ENCODE measurements at places on chromosomes 1 and 21.

- DNase-seq, result no peak
These were observed 256.4 kb downstream of the FOXD2 start for GRCh38 chr1:47694011-47694890.

DNA sequence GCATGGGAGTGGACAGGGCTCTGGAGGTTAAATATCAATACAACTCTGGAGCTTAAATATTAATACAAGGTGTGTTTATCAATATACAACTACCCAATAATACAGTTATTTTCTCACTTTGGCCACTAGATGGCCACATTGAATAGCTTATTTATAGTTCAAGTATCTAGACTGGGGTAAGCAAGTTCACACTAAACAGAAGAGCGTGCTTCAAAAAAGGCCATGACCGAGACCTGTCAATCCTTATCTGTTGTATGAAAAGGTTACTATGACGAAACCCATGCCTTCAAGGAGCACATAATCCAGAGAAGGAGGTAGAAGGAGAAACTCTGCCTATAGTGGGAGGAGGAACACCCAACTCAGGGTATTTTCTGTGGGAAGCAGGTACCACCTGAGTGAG lies 29.1 kb downstream of the CHML start:
- DNase-seq, result peak; percentile 85

GRCh38 chr1:246629030-246629429 lies 62.8 kb downstream of the CNST start:
- DNase-seq, result no peak

DNA sequence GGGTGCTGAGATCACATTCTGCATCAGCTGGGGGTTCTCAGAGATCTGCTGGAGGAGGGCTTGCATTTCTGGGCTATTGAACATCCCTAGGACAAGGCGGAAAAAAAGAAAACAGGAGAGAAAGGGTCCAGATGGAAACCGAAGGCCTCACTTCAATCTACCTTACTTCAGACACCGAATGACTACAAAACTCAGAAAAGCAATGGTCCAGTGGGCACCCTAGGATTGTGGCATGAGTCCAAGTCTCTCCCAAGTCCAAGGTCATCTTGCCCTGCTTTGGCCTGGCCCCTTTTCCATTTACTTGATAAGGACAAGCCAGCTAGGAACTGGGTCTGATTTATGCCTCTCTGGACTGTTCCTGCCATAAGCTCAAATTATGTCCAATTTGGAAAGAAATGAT lies 10.8 kb downstream of the UBQLN4 start:
- DNase-seq, result no peak

- peak; percentile 84 for DNase-seq
These were observed 100.1 kb upstream of the JUN start for GRCh38 chr1:58883888-58884482.

GRCh38 chr1:235607284-235607683 lies 42.3 kb downstream of the GNG4 start:
- no peak for DNase-seq

DNA sequence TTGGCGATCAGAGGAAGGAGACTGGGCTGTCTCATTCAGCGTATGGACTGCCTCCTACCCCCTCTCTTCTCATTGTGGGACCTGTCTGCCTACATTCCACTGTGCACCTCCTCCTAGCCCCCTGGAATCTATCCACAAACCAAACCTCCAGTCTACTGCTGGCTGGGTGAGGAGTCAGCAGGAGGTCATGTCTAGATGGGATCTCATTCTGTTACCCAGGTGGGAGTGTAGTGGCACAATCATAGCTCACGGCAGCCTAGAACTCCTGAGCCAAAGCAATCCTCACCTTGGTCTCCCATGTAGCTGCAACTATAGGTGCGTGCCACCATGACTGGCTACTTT lies 18.0 kb upstream of the TTC22 start:
- DNase-seq, result no peak

DNA sequence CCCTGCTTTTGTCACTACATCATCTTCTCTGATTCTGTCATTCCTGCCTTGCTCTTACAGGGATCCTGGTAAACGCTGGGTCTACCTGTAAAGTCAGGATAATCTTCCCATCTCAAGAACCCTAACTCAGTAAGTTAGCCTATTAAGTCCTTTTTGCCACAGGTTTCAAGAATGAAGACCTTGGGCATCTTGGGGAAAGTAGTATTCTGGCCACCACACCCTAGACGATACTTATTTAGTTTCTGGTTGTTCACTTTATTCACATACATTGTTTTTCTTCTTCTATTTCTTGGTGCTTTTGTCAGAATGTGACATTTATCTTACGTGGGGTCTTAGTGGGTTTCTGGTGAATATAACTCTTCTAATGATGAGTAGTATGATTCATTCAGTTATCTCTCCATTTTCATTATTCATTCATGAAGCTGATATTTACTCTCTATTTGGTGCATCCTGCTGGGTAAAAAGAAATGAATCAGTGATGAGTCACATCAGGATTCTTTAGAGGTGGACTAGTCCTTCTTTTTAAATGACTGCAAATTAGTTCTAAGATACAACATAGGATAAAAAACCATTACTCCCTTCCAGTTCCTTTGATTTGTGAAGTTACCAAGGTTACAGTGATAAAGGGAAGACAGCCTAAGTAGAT lies 514.4 kb upstream of the B3GALT2 start:
- no peak for DNase-seq

DNA sequence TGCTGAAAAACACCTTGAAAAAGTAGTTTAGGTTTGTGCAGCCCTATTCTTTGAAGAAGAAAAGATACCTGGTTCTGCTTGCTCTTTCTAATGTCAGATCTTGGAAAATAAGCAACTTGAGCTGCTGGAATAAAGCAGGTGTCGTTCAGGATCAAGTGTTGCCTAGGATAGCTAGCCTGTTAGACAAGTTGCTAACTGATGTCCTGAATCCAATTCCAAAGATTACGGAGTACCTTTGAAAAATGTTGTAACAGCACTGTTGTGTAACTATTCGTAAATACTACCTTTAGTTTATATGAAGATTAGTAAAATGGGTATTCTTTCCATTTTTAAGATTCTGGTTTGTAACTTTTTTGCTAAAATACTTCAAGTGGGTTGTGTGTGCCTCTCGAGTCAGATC lies 151.5 kb downstream of the CLEC20A start:
- no peak for DNase-seq

GRCh38 chr1:32250893-32251716 lies at the start of gene LCK:
Gene LCK (plus strand): TSS chr1:32251265. CDS start chr1:32274330, 23,065 bp downstream.
- no peak for DNase-seq

GRCh38 chr1:24540906-24541710 lies 14.8 kb upstream of the NCMAP start:
- DNase-seq, result peak; percentile 16

- DNase-seq, result no peak
These were observed 107.2 kb downstream of the GLIS1 start for GRCh38 chr1:53631622-53632310.

GRCh38 chr1:23745515-23745914 lies 2.2 kb downstream of the ELOA start:
- peak; percentile 71 for DNase-seq

- peak; percentile 59 for DNase-seq
These were observed 26.4 kb upstream of the CLIC6 start for GRCh38 chr21:34642211-34643075.

DNA sequence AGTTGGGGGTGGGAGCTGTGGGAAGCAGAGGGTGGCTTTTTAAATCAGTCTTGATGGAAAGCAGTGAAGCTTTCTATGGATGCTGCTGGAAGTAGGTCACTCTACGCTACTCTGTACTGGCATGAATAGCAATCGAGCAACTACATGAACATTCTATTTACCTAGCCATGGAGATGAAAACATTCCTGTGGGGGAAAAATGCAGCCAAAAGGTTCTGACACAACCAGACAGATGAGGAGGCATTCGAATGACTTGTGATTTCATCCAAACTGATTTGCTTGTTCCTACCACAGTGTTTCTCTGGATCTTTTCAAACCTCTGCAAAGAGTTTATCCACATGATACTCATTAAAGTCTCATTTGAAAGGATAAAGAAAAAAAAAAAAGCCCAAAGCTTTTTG lies 95.0 kb downstream of the ASTN1 start:
- no peak for DNase-seq

DNA sequence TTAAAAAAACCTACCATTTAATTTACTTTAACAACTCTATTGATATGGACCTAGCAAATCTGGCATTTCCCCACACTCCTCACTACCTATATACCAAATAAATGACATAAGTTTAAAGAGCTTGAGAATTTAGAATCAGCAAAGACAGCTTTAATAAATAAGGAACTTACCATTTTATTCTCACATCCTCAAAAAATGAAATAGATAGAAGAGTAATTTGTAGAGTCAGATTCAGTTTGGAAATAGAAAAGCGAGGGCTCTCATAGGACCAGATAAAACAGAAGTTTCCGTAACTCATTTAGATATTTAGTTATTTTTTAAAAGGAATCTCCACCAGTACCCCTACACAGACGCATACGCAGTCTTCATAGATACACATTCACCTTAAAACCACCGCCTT lies 117.9 kb downstream of the RGS2 start:
- no peak for DNase-seq

DNA sequence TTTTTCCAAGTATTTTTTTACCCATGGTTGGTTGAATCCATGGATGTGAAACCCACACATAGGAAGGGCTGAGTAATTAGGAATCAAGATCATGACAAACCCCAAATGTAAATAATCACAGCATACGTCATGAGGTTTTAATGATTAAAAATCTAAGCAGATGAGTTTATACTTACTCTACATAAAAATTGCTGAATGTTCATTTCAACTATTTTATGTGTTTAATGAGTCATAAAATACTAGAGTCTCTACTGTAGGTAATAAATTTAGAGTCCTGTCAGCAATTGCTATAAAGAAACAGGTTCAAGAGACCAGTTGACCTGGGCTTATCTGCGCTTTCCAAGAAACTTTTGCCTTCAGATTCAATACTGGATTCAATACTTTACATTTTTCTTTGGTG lies 18.2 kb downstream of the CTH start:
- no peak for DNase-seq

- DNase-seq, result no peak
These were observed 1.0 kb downstream of the NTMT2 start for GRCh38 chr1:170146720-170147263.

- peak; percentile 23 for DNase-seq
These were observed 107.4 kb upstream of the KIAA1614 start for GRCh38 chr1:180805316-180805715.

DNA sequence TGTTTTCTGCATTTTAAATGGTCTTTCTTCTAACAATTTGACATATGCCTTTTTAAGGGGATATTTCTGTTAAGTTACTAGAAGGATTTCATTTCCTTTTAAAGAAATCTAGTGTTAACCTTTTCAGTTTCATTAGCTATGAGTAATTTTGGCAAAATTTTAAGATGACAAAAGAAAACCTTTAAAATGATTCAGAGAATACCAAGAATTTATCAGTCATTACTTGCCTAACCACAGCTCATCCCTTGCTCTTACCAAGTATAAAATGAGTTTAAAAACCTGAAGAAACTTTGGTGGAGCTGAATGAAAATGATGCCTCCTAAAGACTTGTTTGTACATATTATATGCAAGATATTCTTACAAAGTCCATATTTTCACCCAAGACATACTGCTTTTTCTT lies 101.7 kb downstream of the NEK7 start:
- no peak for DNase-seq

GRCh38 chr1:34140011-34140676 lies 24.9 kb downstream of the CSMD2 start:
- DNase-seq, result no peak

DNA sequence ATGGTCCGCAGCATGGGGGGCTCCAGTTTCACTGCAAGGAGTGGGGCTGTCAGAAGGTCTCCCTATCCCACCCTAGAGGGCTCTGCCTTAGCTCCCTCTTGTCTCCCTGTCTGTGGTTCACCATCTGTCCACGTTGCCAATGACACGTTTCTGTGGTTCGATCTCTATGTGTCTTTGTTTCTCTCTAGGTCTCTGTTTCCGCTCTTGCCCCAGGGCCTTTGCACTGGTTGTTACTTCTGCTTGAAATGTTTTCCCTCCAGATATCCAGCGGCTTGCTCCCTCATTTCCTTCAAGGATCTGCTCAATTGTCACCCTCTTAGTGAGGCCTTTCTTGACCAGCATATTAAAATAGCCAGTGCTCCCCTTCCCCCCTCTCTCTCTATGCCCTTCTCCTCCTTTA lies 8.5 kb upstream of the MRPS15 start:
- DNase-seq, result no peak

DNA sequence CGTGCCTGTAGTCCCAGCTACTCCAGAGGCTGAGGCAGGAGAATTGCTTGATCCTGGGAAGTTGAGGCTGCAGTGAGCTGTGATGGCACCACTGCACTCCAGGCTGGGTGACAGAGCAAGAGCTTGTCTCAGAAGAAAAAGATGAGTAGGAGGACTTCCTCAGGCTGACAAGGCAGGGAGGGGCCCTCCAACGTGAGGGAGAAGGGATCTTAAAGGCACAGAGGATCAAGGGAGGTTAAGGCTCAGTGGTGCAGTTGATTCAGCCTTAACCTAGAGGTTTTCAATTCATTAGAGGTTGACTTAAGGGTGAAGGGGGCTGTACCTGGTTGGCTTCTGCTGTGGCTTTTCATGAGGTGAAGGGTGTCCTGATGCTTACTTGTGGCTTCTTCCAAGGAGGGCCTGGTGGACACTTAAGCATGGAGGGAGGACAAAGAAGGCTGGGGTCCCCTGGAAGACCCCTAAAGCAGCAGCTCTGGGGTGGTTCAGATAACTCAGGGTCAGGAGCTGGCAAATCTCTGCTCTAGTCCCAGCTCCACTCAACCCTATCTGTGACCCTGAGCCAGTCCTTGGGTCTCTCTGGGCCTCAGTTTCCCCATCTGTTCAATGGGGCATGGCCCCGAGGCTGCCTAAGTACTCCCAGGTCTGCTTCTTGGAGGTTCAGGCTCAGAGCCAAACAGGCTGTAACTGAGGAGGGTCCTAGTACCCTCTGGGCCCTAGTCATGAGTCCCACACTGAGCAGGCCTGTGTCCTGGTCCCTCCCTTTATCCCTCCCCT lies 6.3 kb downstream of the EXTL1 start:
- DNase-seq, result no peak

GRCh38 chr1:201649761-201650622 lies 111.1 kb downstream of the NAV1 start:
- DNase-seq, result no peak

- no peak for DNase-seq
These were observed 55.2 kb upstream of the C1orf174 start for GRCh38 chr1:3955196-3955772.

DNA sequence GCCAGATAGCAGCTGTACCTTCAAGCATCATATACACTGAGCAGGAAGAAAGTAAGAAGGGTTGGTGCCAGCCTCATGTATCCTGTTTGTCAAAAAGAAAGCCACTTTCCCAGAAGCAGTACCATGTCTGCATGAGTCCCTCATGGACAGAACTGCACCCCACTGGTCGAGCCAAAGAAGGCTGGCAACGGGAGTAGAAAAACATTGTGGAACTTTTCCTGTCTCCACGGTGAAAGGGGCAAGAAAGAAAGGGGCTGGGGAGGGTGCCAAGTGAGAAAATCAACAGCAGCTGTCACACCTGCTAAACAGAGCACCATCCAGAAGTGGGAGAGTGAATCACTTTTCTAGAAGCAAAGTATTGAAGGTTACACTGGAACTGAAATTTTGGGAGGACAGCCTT lies 621.7 kb downstream of the LMO4 start:
- DNase-seq, result no peak

GRCh38 chr1:156706657-156707416 lies 1.5 kb upstream of the CRABP2 start:
- DNase-seq, result no peak

GRCh38 chr1:171220581-171221054 lies 27.7 kb upstream of the FMO1 start:
- no peak for DNase-seq

GRCh38 chr1:22275626-22276395 lies 132.9 kb upstream of the WNT4 start:
- DNase-seq, result no peak

- DNase-seq, result peak; percentile 26
These were observed 838 bp downstream of the CCDC28B start for GRCh38 chr1:32201011-32201855.

- DNase-seq, result no peak
These were observed 11.5 kb upstream of the SLC2A7 start for GRCh38 chr1:9037476-9038337.
